CD4-positive, alpha-beta T cell treated with Interleukin-4 for 4 hours (primary cell): ENCODE measurements at places on chromosomes 6 and 20.

- no peak for DNase-seq
These were observed 9.7 kb downstream of the PNISR start for GRCh38 chr6:99415446-99415845.

GRCh38 chr20:52948491-52948890, 23.7 kb upstream of the TSHZ2 start:
- DNase-seq = no peak

GRCh38 chr6:150269857-150270223, 99.0 kb upstream of the IYD start:
- no peak for DNase-seq

- DNase-seq = no peak
These were observed 121.0 kb upstream of the JAG1 start for GRCh38 chr20:10794765-10795164.

DNA sequence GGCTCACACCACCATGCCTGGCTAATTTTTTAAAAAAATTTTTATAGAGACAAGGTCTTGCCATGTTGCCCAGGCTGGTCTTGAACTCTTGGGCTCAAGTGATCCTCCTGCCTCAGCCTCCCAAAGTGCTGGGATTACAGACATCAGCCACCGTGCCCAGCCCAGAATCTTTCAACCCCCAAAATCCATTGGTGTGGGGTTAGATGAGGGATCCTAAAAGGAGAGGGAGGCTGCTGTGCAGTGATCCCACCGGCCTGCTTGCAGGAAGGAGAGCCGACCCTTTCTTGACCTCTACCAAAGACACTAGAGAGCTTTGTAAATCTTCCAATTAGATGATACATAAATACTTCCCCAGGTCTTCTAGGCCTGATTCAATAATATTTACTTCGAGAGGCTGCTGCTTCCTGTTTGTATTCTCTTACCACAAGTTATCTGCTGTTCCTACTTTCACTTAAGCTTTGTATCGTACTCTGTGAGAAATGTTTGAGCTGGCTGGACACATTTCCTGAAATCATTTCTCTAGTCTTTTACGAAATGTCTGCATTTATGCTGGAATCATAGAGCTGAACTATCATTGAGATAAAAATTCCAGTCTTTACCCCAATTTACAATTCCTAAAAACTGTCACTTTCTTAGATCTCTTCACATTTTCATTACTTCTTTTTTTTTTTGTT, 49.3 kb upstream of the IER3 start:
- DNase-seq = peak; percentile 68

GRCh38 chr20:47816487-47817451, 31.5 kb upstream of the SULF2 start:
- DNase-seq = no peak

DNA sequence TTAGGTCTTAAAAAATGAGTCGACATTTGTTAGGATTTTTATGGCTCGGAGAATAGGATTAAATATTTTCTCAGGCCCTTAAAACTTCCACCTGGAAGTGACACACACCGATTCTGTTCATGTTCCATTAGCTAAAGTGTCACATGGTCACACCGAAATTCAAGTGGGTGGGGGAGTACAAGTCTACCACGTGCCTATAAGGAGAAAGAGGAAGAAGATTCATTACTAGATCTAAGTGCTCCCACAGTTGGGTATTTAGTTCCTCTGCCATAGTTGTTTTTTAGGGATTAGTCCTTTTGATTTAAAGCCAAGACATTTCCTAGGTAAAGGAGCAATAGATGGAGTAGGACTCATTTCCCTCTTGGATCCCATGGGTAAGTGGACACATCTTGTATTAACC, 4.9 kb upstream of the TOX2 start:
- no peak for DNase-seq

DNA sequence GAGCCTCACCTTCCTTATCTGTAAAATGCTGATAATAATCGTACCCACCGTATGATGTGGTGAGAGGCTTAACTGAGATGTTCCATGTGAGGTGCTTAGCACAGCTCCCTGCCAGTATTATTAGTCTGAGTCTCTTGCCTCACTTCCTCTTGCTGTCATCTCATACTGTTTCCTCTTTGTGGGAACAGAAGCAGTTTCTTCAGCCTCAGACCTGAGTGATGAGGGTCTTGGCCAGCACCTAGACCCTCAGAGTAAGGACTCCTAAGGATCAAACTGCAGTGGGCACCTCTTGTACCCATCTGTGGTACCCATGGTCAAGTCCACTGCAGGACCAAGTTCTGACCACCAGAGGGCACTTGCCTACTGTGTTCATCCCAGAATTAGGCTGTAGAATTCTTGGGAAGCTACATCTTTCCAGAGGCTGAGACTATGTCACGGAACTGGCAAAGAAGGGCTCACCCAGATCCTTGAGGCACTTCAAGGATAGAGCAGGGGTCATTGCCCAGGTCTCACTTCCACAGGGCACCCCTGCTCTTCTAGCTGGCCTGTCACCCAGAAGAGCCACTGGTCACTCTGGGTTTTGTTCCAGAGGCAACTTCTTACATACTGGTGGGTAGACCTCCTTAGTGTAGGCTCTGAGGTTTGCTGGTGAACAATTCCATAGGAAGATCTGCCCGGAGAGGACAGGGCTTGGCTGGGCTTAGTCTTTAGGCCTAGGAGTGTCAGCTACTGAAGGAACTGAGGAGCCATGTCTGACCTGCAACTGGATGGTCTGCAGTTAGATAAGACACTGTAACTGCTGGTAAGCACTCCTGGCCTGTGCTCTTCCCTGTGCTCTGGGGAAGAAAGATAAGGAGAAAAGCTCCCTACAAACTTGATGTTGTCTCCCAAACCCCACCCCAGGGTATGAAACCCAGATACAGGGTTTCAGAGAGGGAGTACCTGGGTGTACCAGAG, 20.6 kb upstream of the SGK2 start:
- DNase-seq = peak; percentile 35

DNA sequence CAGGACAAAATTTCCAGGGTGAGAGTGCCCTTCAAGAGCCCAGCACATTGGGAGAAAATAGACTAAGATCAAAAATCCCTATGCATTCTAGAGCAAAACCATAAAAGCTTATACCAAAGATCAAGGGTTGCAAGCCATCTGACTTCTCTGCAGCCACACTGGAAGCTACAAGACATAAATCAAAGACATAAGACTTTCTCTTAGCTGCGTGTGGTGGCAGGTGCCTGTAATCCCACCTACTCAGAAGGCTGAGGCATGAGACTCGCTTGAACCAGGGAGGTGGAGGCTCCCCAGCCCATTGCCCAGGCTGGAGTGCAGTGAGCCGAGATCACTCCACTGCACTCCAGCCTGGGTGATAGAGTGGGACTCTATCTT, 91.9 kb upstream of the NXT1 start:
- DNase-seq = no peak

- DNase-seq = no peak
These were observed 149.4 kb downstream of the PHF3 start for GRCh38 chr6:63785006-63785405.

GRCh38 chr6:3627956-3628835, 123.3 kb downstream of the PXDC1 start:
- DNase-seq = no peak

GRCh38 chr6:112801468-112802080, 454.4 kb downstream of the RFPL4B start:
- no peak for DNase-seq

- no peak for DNase-seq
These were observed 18.3 kb downstream of the HMGN4 start for GRCh38 chr6:26556263-26557070.

DNA sequence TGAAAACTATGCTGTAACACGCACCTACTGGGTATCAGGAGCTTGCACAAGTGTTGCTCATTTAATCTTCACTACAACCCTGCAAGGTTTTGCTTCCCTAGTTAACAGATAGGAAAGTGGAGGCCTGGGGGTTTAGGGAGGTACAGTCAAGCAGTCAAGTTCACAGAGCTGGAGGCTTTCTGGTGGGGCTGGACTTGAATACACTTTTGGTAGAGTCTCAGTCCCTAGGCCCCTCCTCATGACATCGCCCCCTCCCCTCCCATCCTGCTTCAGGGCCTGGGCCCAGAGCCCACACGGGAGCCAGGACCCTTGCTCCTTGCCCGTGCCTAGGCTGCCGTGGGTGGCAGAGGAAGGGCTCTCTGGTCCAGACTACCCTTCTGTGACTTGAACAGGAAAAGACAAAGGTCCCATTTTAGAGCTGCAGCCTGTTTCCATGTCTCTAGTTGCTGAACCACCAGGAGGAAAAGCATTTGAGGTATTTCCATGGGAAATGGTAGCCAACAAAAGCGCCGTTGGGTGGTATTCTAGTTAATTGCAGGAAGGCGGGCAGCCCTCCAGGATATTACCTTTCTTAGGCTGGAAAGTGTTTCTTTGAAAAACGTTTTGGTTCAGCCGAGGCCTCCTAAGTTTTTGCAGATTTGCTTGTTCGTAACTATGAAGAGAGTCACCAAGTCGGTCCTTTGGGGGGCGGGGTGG, 84.9 kb downstream of the CDC5L start:
- DNase-seq = no peak

GRCh38 chr20:62219992-62220665, at the start of gene HRH3:
HRH3 (minus strand) TSS chr20:62220278; CDS start chr20:62219970, 308 bp downstream.
- peak; percentile 20 for DNase-seq

DNA sequence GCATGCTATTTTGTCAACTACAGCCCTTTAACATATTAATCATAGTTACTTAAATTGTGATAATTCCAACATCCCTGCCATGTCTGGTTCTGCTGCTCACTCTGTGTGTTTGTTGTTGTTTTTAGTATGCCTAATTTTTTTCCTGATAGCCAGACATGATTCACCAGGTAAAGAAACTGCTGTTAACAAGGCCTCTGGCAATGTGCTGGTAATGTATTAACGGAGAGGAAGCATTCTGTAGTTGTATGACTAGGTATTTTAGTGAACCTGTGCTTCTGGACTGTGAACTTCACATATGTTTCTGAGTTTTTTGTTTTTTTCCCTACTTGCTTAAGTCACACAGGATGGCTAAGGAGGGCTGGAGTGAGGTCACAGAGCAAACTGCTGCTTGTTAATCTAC, 4.8 kb downstream of the DYNLT2 start:
- DNase-seq = no peak

- no peak for DNase-seq
These were observed 259.9 kb downstream of the BMP7 start for GRCh38 chr20:57006411-57007170.

DNA sequence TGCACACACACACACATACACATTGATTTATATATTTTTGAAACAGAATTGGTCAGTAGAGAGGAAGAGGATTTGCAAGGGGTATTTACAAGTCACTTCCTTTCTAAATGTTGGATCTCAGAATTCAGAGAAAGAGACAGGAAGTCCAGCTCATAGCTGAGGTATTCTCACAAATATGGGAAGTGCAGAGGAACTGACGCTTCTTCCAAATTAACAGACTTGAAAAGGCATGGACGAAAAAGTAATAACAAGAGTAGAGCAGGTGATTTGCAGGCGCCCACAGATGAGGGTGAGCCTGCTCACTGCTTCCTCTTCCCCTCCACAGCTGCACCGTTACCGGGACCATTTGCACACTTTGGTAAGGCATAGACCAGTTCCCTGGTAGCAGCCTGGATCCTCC, 246.4 kb downstream of the PHACTR1 start:
- DNase-seq = no peak

GRCh38 chr20:38962928-38963401, 821 bp downstream of the DHX35 start:
- no peak for DNase-seq

DNA sequence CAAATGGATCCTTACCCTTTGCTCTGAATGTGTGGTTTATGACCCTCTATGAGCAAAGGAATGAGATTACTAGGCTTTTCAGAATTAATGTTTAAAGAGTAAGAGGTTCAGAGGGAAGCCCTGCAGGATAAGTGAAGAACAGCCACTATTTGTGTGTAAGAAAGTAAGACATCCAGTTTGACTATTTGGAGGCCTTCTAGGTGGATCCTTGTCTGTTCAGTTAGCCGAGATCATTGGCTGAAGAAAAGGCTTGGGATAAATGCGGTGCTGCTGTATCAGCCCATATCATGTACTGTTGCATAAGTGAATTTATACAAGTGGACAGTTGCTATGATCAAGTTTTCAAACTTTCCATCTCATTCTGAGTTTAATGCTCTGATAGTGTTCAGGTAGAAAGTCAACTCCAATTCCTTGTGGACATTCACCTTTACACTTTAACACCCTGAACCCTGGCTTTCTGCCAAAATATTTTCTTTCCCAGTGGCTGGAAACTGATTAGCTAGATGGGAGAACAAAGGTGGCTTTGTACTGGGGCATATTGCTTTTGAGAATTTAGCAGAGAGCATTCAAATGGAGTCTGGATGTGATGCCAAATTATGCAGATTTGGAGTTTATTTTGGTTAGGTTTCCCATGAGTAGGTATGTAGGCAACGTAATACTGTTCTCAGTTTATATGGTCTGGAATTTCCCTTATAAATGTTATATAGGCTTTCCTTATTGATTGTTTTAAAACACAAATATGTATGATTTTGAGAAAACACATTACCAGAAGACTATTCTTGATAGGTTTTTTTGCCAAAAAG, 15.0 kb downstream of the PARD6B start:
- DNase-seq = no peak

GRCh38 chr20:53161473-53161872, 189.3 kb downstream of the TSHZ2 start:
- no peak for DNase-seq

DNA sequence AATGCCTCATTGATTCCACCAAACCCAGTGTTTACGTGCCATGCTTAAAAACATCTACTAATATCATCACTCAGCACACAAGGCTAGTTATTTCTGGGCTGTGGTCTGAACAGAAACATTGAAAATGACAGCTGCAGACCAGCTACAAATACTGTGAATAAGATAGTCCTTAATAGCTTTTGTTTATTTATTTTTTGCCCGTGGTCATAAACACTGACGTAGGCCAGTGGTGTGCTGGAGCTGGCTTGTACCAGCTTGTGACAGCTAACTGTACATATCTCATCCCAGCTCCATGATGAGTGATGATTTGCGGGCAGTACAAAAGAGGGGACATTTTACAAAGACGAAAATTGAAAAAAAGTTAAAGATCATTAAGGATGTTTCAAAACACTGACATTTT, 1057.0 kb downstream of the EPHA7 start:
- DNase-seq = no peak

DNA sequence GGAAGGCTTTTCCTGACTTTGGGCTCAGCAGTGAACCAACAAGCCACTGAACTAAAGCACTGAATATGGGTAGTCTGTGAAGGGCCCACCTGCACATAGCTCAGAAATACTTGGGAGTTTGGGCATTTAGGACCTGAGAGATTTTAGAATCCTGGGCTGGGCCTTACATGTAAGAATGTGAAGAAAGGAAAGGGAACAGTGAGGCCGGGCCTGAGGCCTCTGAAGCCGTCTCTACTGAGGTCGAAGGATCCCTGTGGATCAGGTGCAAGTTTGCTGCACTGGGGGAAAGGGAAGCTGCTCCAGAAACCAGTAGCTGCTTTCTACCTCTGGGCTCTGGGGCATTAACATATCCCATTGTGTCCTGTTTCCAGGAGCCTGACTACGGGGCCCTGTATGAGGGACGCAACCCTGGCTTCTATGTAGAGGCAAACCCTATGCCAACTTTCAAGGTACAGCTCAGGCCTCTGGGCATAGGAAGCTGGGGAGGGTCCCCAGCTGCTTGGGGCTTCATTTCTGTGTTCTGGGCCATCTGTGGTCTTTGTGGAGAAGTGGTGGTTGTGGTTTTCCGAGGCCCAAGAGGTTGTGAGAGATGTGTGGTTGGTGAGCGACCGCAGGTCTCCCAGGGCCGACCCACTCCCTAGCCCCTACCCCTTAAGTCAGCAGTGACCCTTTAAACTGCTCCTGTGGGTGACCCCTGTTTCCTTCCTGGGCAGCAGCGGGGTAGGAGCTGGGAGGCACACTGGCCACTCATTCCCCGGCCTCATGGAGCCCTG, 30.3 kb downstream of the PLCG1 start:
- DNase-seq = no peak

GRCh38 chr6:131976545-131977061, 25.4 kb upstream of the CCN2 start:
- DNase-seq = no peak
